ENCODE measurements at places on chromosomes 11 and 22.

- DNase-seq = no peak
Observed at GRCh38 chr11:48900131-48900800, 83.4 kb downstream of the TRIM51G start.

- no peak for DNase-seq
Observed at GRCh38 chr11:23314162-23314561, 453.9 kb upstream of the CCDC179 start.

DNA sequence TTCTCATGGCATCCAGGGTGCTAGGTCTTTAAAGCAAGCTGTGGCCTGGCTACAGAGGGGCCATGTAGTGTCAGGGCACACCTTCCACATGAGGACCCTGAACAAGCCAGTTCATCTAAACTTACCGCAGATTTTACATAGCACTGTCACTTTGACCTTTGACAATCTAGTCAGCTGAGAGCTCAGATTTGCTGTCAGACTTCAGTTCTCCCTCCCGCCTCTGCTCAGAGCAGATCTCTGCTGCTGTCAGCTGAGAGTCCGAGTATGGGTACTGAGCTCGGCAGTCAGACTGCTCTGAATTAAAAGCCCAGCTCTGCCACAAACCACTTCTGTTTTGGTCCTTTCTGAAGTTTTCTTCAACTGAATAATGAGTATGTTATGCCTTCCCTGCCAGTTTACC lies 507.1 kb downstream of the SOX6 start:
- DNase-seq = no peak

DNA sequence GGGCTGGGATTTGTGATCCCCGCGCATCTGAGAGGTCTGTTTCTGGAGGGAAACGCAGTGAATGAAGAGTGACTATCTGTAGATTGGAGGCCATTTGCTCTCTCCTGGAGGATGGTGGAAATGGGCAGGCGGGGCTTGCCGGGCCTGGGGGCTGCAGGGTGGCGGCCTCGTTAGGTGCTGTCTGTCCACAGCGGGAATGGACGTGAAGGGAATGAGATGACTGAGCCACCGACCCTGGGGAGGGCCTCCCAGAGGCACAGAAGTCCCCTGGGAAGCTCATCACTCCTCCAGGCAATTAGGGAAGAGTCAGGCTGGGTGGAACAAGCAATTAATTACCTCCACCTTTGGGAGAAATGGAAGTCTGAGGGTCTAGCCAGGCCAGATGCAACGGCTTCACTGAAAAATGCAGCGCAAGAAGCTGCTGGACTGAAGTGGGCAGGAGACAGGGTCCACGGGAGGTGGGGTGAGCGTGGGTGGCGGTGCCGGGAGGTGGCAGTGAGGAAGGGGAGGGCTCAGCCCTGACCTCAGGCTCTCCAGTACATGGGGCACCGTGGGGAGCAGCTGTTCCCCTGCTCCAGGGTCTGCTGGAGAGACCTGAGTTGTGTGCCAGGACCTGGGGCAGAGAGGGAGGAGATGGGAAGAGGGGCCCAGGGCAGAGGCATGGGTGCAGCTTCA lies 524.5 kb downstream of the BRD1 start:
- DNase-seq = no peak

DNA sequence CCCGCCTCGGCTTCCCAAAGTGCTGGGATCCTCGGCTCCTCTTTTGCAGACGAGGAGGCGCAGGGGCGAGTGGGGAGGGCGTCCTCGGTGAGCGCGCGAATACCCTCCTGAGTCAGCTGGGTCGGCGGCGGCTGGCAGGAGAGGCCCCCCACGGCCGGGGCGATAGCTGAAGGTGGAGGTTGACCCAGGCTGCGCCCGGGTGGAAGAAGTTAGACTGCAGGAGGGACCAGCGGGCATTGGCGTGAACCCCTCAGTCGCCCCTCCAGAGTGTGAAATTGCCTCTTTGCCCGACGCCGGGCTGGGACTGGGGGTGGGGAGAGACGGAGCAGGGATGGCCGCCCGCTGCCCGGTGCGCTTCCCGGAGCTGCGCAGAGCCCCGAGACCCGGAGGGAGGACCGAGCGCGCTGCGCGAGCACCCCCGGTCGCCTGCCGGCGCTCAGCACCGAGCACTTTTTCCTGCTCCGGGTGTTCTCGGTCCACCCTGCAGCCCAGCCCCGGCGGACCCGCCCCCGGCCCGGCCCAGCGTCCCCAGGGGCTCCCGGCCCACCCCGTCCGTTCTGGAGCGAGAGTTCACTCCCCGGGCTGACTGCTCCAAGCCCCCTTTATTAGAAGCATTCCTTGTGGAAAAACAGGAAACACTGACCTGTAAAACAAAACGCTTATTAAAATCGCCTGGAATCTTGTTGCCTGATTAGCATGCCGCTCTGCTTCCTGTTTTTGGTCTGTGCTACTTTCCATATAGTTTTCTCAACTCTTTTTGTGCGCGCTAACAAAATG lies 13.7 kb upstream of the CPT1A start:
- no peak for DNase-seq

Data from activated T-helper 1 cell treated with Interleukin-2 at 50 U/mL for 16 hours (primary cell).